ENCODE measurements at places on chromosomes 1 and 21.

DNA sequence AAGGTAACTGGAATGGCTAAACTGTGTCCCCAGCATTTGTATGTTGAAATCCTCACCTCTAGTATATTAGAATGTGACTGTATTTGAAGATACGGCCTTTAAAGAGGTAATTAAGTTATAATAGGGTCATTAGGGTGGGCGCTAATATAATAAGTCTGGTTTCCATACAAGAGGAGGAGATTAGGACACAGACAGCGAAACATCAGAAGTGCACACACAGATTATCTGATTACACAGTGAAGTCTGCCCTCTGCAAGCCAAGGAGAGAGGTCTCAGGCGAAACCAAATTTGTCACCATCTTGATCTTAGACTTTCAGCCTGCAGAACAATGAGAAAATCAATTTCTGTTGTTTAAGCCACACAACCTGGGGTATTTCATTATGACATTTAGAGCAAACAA, 2233.1 kb downstream of the MRPL39 start:
- no peak for DNase-seq

GRCh38 chr1:27536767-27537166, 46.8 kb upstream of the WASF2 start:
- no peak for DNase-seq

GRCh38 chr1:8632102-8632501, 185.3 kb downstream of the RERE start:
- DNase-seq: no peak

DNA sequence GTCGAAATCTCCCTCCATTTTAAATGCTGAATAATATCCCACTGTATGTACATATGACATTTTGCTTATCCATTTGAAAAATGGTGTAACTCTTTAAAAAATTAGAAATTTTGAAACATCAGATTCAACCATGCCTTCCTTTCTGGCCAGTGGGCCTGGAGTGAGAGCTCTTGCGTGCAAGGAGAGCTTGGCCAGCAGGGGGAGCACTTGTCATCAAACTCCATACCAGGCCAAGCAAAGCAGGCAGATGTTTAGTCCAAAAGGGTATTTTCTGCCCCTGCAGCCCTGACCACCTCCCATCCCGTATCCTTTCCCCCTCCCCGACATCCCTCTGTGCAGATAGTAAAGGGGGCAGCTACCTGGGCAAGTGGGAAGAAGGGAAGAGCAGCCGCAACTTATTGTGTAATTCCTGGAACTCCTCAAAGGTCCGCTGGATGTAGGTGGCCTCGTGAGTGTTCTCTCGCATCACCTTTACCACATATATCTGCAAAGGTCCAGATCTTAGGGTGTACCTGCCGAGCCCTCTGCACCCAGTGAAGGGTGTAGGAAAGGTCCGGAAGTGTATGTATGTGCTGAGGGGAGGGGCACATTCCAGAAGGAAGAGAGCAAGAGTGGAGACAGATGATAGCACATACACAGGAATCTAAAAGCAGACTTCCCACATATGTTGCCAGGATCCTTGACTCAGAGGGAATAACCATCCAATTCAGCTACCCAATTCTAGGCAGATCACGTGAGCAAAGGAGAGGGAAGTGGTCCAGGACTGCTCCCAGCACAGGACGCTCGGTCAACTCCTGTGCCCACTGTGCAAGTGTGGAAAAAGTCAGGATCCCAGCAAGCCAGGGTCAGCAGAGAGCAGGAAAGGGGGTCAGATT, 19.9 kb upstream of the PPP1R15B start:
- DNase-seq: peak; percentile 67

GRCh38 chr1:160997323-160998038, 23.5 kb downstream of the F11R start:
- DNase-seq: no peak

- DNase-seq: no peak
These were observed 9.8 kb upstream of the COL6A1 start for GRCh38 chr21:45971616-45972352.

GRCh38 chr1:54567961-54568360, 19.9 kb downstream of the ACOT11 start:
- DNase-seq: no peak

DNA sequence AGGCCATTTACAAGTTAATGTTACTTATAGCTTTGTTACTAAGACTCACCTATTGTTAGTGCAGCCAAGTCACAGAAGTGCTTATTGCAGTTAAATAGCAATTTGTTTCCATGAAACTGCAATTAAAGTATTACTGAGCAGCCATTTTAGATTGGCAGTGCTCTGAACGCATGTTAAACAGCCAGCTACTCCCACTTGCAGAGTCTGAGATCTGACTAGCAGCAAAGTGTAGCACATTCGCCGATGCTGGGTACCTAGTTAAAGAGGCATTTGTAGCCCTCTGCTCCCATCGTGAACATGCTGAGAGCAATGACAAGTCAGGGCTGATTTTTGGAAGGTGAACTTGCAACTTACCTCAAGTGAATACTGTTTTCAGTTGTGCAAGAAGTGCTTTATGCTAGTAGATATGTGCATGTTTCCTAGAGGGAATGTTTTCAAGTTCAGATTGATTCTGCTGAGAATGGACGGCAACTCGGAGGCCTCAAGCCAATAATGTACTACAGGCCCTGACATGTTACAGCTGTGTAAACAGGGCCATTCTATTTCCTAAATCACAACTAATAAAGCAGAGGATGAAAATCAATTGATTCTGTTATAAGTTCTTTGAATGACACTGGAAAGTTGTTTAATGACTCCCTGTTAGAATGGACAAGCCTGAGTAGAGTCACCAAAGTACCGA, 19.8 kb downstream of the LMO4 start:
- no peak for DNase-seq

- DNase-seq: no peak
These were observed 3.6 kb downstream of the S100A6 start for GRCh38 chr1:153532181-153532580.

DNA sequence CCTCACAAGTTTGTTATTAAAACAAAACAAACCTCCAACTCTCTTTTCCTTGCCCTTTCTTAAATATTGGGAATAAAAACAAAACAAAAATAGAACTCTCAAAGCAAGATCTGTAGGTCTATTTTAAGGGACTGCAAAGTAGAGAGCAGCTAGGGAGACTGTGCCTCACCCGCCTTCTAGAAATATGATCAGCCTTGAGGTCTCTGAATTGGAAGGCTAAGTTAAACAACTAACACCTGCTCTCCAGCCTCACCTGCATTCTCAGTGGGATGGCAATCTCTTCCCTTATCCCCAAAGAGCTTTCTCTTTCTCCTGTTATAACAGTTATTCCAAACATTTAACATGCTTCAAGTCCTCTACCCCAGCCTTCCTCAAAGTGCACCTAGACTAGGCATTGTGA, 75.5 kb upstream of the TNR start:
- DNase-seq: no peak

DNA sequence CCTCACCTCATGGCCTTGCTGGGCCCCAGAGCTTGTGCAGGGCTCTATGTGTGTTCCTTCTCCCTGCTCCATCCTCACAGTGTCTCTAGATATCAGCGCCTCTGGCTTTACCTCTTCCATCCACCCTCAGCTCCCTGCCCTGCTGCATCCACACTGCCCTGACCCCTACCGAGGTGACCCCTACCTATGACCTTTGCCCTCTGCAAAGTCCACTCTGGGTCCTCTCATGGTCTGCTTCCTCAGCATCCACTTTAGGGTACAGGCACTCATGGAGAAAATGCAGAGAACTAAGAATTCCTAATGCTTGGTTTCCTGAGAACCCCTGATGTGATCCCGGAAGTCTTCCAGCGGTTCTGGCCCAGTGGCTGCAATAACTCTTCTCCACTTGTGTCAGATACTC, 46.9 kb upstream of the PAXBP1 start:
- DNase-seq: no peak

GRCh38 chr1:43425045-43425444, 28.7 kb downstream of the HYI start:
- no peak for DNase-seq

DNA sequence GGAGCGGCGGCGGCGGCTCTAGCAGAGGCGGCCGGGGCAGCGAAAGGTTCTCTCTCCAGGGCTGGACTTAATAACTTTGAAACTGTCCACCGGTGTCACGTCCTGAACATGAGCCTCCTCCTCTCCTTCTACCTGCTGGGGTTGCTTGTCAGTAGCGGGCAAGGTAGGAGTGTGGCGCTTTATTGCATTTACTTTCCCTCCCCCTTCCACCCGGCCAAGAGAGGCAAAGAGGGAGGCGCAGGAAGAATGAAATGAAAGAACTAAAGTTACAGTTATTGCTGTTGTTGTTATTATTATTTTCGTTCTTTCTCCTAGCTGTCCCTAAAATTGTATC, 214 bp downstream of the NCAM2 start:
- DNase-seq: no peak

DNA sequence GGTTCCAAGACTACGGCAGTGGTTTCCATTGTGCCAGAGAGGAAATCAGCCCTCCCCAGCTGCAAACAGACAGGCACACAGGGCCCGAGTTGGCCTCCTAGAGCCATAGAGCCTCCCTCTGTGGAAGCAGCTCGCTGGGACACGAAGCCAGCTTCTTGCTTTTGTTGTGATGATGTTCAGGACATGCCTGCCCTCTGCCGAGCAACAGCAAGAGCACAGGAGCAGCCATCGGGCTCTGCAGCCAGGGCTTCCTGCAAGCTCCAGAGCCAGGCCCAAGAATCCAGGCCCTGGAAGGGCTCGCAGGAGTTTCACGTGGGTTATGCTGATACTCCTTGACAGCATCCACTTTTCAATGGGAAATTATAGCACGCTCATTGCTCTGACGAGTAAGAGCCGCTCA, 18.5 kb downstream of the NPHP4 start:
- no peak for DNase-seq

DNA sequence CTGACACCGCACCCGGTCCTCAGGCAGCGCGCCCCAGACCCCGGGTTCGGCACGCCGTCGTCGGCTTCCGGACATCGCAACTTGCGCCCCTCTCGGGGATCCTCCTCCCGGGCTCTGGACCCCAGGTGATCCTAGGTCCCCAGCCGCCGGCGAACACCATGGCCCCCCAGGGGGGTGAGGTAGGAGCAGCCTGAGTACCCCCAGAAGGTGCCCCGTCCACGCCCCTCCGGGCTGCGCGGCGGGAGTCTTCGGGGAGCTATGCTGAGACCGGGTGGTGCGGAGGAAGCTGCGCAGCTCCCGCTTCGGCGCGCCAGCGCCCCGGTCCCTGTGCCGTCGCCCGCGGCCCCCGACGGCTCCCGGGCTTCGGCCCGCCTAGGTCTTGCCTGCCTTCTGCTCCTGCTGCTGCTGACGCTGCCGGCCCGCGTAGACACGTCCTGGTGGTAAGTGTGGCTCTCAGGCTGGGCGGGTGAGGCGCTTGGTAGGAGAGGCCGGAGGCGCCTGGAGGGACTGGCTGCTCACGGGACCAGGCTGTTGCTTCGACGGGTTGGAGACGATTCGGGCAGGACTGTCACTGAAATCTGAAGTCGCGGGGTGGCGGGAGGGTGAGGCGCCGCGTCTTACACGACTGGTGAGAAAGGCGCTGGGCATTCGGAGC, 367 bp downstream of the WNT2B start:
- no peak for DNase-seq

DNA sequence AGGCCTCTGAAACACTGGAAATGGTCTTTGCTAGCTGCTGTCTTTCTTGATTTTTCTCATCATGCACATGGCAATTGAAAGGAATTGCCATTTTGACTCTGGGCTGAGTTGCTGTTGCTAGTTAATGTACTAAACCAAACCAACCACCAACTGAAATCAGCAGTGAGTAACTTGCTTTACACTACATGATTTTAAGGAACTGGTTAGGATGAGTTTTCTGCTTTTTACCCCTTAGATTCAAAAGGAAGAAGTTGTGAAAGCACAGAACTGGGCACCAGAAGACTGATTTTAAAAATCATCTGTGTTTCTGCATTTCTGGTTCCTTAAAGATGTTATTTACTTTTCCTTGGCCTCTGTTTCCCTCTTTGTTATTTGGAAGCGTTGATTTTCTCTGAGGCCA, 361.9 kb downstream of the HLX start:
- no peak for DNase-seq

GRCh38 chr1:233629305-233629935, 15.5 kb downstream of the KCNK1 start:
- DNase-seq: no peak

DNA sequence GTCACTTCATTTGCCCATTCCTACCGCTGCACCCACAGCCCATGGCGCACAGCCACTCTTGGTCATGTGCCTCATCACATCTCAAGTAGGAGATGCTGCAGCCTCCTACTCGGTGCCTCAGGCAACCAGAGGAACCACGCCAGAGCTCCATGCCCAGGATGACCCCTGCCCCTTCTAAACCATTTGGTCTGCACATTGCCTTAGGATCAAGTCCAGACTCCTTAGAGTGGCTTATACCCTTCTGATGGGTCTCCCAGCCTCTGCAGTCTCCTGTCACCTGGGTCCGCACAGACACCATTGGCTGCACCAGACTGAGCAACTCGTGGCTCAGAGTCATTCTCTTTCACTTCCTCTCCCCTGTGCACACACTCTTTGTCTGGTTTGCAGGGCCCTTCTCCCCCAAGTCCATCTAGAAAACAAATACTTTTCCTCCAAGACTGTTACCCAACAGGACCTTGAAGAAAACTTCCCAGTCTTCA, 2.2 kb upstream of the ADORA3 start:
- DNase-seq: no peak

DNA sequence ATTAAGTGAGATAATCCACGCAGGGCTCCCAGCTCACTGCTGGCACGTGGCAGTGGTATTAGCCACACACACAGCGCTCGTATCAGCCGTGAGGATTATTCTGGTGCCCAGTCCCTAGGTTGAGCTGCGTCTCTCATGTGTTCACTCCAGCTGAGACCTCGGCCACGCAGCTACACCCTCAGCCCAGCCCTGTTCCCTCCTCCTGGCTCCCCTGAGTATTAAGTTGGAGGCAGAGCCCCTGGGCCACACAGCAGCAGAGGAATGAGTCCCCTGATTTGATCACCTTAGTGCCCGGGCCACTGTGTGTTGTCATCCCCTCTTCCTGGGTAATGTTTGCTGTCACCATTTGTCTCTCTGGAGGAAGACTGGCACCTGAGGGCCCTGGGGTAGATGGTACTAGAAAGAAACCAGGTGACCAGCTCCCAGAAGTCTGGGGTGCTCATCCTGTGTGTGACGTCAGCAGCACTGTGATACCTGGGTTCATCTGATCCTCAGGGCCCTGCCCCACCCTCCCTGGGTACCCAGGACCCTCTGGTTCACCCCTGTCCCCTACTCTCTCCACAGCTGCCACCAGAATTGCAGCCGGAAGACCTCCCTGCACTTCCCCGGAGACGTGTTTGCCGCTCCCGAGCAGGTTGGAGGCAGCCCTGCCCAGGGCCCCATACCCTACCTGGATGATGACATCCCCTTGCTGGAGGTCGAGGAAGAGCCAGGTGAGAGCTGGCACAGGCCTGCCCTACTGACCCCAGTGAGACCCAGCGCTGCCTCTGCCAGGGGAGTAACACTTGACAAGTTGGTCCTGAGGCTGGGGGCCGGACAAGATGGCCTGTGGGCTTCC, 40.1 kb downstream of the DISP3 start:
- no peak for DNase-seq

GRCh38 chr1:159957824-159958268, 3.8 kb upstream of the SLAMF9 start:
- DNase-seq: no peak

GRCh38 chr1:202981939-202982338, 14.9 kb upstream of the CYB5R1 start:
- no peak for DNase-seq

Data from stimulated activated CD8-positive, alpha-beta memory T cell treated with anti-CD3 and anti-CD28 coated beads, Interleukin-4, amount 100 ng/mL, for 1 hour (primary cell).